Osteoblast (primary cell): ENCODE measurements at places on chromosomes 1 and 21. TPM values are rescaled to one million over a fixed set of nuclear protein-coding genes. Genes with fewer than 3 reads are reported as not detected.

- DNase-seq, result no peak
Observed at GRCh38 chr1:228452194-228453021, 34.8 kb upstream of the RNF187 start.

Gene SLC44A3
- total RNA-seq, result 2.9 and 7.1 TPM in 2 replicates

Gene MEX3A
- 0.88 and 1.1 TPM in 2 replicates for total RNA-seq

DNA sequence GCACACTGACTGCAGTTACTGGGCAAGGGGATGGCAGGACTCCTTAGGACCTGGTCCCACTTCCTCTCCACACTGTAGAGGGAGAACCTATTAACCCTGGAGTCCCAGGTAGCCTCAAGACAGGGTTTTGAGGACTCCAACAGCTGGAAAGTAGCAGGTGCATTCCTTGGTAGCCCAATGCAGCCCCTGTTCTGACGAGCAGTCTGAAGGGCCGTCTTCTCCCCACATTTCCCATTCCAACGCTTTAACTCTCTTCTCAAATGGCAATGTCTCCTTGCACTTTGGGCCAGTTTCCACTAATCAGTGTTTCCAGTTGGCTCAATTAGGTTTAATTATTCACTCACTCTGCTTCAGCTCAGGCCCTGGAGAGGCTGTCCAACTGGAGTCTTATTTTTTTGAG is 8.8 kb upstream of the INPP5B start:
- no peak for DNase-seq

DNA sequence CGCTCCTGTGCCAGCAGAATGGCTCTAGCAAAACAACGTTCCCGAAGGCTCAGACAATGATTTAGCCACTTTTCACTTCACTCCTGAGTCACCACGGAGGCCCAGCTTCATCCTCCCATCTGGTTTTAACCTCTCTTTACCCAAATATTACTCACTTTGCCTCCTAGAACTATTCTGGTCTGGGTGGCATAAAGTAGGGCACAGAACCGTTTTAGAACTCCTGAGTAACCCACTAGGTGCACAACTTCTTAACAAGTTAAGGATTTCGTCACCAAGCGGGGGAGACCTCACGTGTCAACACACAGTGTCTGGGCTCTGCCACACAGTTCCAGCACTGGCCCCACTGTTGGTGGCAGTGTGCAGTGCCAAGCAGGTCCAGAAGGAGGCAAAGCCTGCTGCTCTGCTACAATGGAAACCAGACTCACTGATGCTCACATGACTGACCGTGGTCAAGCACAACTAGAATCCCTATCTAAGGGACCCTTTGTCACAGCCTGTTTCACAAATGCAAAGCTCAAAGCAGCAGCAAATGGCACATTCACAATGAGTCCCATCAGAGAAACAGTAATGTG is 121.7 kb downstream of the SIPA1L2 start:
- peak; percentile 63 for DNase-seq

DNA sequence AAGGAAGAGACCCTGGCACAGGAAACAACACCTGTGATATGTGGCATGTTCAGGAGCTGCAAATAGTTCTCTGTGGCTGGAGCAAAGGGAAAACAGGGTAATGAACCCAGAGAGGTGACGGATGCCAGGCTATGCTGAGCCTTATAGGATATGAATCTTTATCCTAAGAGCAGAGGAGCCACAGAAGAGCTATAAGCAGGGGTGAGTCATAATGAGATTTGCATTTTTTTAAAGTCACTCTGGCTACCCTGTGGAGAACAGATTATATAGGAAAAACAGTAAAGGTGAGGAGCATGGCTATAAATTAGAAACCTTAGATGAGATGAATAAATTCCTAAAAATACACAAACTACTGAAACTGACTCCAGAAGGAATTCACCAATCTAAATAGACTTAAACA is 12.8 kb upstream of the MPL start:
- no peak for DNase-seq

DNA sequence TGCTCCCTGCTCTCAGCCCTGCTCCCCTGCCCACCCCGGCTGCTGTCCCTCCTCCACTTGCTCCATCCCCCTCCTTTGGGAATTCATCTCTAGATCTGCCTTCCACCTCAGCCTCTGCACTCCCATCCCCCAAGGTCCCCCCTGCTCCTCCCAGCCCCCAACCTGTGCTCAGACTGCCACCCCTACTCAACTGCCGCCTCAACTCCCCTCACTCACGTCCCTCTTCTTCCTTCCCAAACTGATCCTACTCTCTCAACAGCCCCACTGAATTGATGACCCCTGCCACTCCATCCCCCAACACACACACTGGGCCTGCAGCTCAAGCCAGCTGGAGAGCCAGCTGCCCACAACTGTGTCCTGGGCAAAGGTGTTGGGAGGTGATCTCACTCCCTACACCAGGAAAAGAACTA is 15.8 kb upstream of the ETV3L start:
- DNase-seq, result no peak
